ENCODE measurements at places on chromosomes 3 and 15.

DNA sequence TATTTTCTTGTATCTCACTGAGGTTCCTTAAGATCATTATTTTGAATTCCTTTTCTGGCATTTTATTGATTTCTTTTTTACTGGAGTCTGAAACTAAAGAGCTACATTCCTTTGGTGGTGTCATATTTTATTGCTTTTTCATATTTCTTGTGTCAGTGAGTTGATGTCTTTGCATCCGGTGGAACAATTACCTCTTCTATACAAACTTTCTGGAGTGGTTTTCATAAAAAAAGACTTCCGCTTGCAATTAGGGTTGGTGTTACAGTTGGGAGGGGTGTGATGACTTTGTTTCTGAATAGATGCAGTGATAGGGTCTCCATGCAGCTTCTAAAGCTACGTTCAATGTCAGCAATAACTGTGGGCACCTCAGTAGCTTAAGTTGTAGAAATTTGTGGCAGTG lies 181.7 kb downstream of the LPP start:
- DNase-seq = no peak

GRCh38 chr15:92909136-92909781 lies 9.1 kb downstream of the CHD2 start:
- no peak for DNase-seq

DNA sequence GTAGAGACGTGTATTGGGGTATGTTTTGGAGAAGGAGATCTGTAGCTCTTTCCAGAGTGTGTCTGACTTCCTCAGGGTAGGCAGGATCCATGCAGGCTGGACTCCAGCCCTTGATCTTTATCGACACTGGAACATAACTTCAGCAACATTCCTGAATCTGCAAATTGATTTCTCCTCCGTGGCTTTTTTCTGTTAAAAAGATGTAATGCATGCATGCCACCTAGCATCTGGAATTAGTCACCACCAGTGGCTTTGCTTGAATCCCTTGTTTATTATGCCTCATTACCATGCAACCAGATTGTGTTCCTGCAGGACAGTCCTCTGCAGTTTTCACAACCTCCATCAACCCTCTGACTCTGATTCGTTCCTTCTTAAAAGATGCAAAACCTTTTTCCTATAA lies 86.1 kb downstream of the CCNL1 start:
- DNase-seq = no peak

- no peak for DNase-seq
Measured at GRCh38 chr15:68367226-68367625, 64.7 kb downstream of the ITGA11 start.

DNA sequence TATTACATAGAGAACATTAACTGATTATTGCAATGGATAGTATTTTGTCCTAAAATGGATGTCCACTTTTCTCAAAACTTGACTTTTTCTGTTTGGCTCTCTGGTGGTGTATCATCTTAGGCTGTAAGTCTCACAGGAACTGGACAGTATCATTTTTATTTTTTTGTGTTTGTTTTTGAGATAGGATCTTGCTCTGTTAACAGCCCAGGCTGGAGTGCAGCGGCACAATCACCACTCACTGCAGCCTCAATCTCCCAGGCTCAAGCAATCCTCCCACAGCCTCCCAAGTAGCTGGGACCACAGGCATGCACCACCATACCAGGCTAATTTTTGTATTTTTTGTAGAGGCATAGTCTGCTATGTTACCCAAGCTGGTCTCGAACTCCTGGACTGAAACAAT lies 13.1 kb downstream of the CHST14 start:
- DNase-seq = no peak

DNA sequence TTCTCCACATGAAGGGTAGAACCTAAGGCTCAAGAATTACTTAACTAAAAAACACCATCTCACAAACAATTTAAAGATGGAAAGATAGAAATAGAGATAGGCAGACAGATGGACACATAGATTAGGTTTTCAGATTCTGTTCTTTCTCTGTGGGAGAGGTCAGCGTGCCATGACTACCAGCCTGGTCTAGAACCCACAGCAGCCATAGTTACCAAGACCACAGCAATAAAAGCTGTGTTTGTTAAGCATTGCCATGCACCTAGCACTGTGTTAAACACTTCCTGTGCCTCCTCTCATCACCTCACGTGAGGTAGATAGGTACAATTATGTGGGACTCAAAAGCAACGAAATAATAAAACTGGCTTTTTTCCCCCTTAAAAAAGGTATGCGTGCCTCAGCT lies 83.1 kb upstream of the TSEN2 start:
- DNase-seq = no peak

Data from activated naive CD8-positive, alpha-beta T cell treated with anti-CD3 and anti-CD28 coated beads, Interleukin-2, amount 10 ng/mL, durations not matched to agents 7 days and 5 days (primary cell).